ENCODE measurements at places on chromosomes 5 and 9.

DNA sequence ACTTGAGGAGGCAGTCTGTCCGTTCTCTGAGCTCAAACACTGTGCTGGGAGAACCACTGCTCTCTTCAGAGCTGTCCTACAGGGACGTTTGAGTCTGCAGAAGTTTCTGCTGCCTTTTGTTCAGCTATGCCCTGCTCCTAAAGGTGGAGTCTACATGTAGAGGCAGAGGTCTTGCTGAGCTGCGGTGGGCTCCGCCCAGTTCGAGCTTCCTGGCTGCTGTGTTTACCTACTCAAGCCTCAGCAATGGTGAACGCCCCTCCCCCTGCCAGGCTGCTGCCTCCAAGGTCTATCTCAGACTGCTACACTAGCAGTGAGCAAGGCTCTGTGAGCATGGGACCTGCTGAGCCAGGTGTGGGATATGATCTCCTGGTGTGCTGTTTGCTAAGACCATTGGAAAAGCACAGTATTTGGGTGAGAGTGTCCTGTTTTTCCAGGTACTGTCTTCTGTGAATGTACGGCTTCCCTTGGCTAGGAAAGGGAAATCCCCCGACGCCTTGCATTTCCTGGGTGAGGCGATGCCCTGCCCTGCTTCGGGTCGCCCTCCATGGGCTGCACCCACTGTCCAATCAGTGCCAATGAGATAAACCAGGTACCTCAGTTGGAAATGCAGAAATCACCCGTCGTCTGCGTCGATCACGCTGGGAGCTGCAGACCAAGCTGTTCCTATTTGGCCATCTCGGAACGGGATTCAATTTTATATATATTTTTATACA is 58.5 kb downstream of the CNTRL start:
- DNase-seq, result peak; percentile 77

DNA sequence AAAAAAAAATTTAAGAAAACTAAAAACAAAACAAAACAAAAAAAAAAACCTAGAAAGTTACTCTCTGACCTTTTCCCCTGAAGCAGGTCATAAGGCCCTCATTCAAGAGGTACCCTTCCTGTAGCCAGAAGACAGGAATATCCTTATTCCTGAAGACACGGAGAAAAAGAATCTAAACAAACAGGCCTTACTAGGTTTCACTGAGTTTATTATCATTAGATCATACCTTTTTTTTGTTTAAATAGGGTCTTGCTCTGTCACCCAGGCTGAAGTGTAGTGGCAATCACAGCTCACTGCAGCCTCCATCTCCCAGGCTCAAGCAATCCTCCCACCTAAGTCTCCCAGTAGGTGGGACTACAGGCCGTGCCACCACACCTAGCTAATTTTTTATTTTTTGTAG is 11.7 kb upstream of the CDKN2AIPNL start:
- DNase-seq, result no peak

DNA sequence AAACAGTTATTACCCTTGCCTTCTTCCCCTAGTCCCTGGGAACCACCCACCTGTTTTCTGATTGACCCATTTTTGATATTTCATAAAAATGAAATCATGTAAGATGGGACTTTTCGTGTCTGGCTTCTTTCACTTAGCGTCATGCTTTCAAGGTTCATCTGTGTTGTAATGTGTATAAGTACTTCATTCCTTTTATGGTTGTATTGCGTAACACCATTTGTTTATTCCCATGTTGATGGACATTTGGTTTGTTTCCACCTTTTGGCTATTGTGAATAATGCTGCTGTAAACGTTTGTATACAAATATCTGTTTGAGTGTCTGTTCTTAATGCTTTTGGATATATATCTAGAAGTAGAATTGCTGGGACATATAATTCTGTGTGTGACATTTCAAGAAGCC is 650.1 kb upstream of the COX7C start:
- no peak for DNase-seq

- DNase-seq, result no peak
These were observed 28.5 kb downstream of the RHOBTB3 start for GRCh38 chr5:95759634-95760033.

DNA sequence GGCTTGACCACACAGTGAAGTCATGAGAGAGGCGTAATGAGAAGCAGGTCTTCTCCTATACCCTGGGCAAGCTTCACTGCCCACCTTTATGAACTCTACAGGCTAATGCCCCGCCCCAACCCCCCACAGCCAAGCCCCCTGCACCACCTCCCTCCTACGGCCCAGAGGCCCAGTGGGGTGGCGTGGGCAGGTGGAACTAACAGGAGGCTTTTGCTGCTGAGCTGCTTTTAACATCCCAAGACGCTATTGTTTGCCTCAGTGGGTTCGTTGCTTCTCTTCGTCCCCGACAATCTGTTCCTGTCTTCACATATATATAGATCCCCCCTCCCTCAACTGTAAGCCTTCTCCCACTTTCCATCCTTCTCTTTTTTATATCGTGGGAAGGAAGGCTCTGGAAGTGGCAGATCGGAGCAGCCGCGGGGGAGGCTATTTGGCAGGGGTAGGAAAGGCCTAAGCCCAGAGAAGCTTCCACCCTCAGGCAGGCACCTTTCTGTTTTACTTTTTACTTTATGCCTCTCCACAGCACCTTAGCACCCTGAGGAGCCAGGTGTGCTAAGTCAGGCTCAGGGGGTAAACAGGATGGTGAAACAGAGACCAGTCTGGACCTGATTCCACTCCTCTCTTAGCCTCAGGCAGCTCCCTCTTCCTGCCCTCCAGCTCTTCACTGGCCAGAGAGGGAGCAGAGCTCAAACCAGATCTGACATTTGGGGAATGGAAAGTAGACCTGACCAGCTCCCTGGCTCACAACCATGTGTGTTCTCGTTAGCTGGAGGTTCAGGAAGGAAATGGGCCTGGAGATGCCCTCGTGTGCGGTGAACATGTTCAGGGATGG is 26.5 kb downstream of the CD74 start:
- DNase-seq, result no peak

DNA sequence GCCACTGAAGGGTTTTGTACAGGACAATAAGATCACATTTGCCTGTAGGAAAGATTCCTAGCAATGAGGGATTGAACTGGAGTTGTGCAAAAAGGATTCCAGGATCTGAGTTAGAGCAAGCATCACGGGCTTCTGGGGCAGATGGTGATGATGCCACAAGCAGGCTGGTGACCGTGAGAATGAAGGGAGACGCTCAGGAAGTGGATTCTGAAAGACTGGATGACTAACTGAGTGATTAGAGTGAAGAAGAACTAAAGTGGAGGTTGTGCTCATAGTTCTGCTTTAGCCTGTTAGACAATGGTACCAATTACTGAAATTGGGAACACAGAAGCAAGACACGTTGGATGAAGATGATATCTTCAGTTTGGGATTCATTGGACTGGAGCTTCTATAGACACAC is 168.2 kb downstream of the CD180 start:
- DNase-seq, result no peak

- no peak for DNase-seq
These were observed 1.5 kb downstream of the VDAC1 start for GRCh38 chr5:134003064-134003816.

GRCh38 chr9:70413464-70413798 is 1.0 kb downstream of the KLF9 start:
- no peak for DNase-seq

GRCh38 chr5:144487761-144488160 is 317.1 kb downstream of the KCTD16 start:
- DNase-seq, result no peak

DNA sequence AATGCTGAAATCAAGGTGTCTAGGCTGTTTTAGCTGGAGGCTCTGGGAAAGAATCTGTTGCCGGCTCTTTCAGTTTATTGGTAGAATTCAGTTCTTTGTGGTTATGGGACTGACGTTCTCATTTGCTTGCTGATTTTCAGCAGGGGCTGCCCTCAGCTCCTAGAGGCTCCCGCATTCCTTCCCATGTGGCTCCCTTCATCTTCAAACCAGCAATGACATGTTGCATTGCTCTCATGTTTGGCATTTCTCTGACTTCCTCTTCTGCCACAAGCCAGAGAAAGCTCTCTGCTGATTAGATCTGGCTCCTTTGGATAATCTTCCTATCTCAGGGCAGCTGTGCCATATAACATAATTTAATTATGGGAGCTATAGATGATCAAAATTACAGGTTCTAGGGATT is 360.3 kb downstream of the LRRC70 start:
- no peak for DNase-seq

DNA sequence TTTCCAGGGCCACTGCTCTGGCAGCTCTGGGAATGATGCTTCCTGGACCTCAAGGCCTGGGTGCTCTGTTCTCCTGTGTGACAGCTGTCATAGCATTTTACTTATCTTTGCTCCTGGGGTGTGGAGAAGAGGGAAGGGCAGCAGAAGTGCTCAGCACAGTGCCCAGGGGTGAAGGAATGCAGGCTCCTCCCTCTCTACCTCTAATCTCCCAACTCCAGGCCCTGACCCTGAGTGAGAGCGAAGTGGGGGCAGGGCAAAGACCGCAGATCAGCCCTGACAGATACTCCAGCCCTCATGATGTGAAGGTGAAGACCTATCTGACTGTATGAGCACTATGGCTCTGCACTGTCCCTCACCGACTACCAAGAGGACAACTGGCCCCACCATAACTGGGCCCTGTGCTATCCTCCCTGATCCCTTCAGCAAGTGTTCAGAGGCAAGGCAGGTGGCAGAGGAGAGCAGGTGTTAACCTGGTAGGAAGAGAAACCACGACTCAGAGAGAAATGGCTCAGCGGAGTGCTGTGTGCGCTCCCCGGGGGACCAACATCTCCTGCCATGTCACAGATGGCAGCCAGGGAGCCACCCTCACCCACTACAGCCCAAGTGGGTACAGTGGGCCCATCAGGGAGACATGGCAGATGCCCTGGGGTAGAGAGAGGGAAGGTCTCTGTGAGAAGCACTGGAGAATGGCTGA is 16.8 kb downstream of the ACSL6 start:
- no peak for DNase-seq

GRCh38 chr9:77945798-77946197 is 85.8 kb downstream of the GNAQ start:
- no peak for DNase-seq

DNA sequence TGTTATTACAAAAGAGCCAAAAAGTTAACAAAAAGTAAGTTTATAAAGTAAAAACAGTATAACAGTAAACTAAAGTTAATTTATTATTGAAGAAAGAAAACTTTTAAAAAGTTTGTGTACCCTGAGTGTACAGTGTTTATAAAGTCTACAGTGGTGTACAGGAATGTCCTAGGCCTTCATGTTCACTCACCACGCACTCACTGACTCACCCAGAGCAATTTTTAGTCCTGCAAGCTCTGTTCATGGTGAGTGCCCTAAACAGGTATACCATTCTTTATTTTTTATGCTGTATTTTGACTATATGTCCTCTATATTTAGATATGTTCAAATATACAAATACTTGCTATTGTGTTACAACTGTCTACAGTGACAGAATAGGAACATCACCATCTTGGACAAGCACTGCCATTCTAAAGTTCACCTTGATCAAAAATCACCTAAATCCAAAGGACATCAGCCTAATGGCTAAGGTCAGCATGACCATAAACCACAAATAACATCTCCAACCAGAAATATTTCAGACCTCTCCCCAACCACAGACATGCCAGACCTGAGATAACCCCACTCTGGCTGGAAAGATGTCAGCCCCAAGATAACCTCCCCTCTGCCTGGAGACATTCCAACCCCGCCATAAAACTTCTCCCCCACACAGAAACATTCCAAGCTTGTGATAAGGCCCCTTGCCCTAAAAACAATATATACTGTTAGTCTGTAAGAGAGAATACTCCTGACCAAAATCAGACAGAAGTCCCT is 56.1 kb downstream of the AGXT2 start:
- no peak for DNase-seq

DNA sequence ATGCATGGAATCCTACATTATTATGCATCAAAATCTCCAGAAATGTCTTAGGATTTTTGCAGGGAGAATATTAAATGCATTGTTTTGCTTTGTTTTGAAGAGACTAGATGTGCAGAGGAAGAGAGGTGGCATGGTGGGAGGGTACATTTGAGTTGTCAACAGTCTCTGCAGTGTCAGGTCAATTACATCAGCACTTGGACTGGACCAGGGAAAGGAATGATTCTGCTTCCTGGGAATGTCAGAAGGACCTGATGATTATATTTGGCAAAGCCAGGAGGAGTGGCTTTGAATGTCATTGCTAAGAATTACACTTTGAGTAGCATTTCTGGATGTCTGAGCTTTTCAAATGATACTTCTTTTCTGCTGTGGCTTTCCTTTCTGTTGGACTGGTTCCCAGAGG is 17.5 kb upstream of the TMEFF1 start:
- no peak for DNase-seq

GRCh38 chr9:96599298-96599697 is 20.3 kb downstream of the CDC14B start:
- no peak for DNase-seq

DNA sequence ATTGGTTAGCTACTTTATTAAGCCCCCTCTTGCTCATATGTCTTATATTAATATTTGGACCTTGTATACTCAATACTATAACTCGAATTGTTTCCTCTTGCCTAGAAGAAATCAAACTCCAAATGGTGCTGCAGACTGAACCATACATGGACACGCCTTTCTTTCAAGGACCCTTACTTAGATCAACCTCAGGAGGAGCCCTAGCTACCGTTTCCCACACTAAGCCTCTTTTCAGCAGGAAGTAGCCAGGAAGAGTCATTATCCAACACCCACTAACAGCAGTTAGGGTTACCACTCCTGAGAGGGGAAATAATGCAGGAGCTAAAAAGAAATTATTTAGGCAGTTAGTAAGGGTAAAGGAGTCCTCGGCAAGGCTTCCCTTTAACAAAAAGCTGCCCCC is 243.8 kb upstream of the PUM3 start:
- no peak for DNase-seq

DNA sequence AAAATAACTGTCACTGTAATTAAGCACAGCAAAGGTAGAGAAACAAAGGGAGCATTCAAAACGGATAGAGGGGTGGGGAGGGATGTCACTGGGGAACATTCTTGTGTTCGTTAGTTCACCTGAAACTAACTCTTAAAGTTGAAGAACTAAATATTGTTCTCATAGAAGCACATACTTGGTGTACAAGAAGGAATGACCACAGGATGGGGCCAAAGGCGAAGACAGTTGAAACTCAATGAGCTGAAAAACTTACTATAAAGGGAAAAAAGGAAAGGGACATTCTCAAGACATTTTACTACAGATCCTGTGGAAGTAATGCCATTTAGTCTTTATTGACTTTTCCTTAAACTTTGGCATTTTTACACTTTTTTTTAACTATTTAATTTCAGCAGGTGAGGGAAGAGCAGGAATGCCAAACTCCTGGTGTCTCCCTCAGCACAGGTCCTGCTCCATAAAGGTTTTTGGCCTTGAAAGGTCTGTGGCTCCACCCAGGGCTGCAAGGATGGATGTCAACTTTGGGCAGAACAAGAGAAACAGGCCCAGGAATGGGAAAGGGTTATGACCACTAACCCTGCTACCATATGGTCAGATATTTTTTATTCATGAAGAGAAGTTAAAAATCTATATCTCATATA is 197.6 kb upstream of the RASA1 start:
- no peak for DNase-seq

DNA sequence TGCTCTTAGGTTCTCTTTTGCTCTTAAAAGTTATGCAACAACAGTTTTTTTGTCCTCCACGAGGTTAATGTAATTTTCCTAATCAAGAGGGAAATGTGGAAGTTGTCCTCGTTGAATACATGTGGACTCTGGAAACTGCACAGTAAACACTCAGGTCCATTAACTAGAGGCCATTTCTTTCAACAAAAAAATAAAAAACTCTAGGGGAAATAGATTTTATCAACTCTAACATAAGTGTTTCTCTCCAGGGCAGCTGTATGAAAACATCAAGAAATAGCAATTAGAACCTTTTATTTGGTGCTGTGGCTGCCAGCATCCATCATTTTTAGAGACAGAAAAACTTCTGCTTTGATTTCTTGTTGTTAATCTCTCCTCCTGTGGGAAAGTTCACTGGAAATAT is 288.6 kb downstream of the ICE1 start:
- no peak for DNase-seq

Measured in activated T-helper 1 cell treated with anti-CD3 and anti-CD28 coated beads, Interleukin-2, amount 50 U/mL, for 16 hours (primary cell).